ENCODE measurements at places on chromosomes 7 and 10.

- DNase-seq: peak; percentile 86
Observed at GRCh38 chr7:101410743-101411507, 48.2 kb downstream of the COL26A1 start.

DNA sequence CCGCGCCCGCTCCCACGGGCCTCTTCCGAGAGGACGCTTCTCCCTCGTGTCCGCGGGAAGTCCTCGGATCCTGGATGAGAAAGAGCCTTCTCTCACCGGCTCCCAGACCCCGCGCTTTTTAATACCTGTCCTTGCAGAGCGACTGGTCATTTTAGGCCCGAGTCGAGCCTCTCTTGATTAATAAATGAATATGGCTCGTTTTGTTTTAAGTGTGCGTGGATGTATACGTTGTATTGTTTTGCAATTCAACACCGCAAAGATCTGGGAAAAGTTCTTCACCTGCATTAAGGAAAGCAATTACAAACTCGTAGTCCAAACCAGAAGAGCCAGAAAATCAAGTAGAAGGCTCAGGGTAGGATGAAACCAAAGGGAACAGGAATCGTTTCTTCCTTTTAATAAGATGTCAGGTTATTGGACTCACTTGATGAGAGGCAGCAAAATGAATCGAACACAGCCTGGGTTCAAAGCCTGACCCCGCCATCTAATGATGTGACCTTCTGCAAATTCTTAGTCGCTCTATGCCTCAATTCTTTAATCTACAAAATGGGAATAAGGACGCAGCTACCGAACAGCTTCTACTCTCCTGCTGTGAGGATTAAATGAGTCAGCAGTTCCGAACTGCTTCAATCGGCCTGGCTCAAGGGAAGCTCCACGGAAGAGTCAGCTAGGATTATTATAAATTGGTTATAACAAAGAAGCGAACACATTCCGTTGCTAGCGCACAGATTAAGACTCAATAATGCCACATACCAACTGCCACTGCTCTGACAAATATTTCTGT, 277.8 kb upstream of the NEBL start:
- DNase-seq: no peak

DNA sequence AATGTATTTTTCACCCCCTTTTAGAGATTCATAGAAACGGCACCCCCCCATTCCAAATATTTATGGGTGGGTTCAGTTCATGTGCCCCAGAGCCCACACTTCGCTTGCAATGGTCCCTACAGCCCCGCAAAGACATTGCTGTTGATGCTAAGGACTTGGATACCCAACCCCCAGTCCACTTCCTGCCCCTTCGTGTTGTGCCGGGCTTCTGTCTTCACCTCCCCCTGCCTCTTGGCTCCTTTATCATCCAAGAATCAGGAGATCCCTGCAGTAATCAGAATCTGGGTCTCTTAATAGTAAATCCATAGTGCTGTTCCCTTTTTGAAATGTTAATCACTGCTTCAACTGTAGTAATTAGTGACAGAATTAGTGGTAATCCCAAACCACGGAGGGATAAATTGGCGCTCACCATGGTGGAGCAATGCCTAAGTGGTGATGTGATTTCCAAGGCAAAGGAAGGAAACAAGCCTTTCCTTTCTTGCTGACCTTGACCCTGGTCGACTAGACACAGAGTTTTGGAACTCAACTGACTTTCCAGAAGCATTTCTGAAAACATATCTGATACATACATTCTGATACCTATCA, 67.7 kb downstream of the HK1 start:
- DNase-seq: no peak

- no peak for DNase-seq
Observed at GRCh38 chr7:124106575-124106974, 73.7 kb upstream of the TMEM229A start.

DNA sequence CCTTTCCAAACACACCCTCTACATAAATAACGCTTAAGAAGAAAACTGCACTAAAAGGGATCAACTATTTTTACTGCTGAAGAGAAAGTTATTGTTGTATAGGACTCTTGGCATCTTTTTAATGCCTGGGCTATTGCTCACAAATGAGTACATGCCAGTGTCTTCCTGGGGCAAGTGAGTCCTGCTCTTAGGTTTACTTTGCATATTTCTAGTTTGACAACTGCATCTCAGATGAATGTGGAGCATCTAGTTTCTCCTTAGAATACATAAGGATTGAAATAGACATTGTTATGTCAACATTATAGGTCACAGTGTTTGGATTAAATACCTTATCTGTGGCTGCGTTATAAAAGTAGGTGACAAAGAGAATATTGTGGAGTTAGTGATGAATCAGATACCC, 44.5 kb downstream of the PSMC2 start:
- DNase-seq: no peak

DNA sequence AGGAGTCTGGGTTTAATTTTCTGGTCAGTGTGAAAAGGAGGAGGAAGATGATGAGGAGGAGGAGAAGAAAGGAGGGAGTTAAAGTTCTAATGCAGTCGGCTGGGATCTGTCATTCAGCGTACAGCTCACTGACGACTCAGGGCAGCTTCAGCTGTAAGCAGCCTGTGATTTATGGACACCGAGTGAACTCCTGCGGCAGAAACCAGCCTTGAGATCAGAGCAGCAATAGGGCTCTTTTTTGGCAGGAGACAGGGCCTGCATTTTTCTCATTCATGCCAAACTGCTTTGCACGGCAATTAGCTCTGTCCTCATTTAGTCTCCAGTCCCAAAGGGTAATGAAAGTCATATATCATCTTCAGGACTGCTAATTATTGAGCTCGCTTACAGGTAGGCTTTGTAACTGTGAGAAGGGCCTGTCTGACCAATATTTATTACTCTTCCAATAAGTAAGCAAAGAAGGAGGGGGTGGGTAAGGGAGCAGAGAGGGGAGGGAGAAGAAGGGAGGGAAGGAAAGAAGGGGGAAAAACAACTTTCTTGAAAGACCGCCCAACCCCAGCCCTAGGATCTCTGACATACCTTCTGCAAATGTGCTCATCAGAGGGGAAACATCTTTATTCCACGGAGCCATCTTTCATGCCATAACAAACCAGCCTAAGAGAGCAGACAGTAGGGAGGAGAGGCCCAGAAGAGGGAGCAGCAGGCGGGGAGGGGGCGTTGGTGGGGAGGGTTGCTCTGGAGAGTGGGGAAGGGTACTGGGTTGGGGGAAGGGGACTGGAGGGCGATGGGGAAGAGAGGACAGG, 48.1 kb upstream of the COMTD1 start:
- DNase-seq: peak; percentile 54

DNA sequence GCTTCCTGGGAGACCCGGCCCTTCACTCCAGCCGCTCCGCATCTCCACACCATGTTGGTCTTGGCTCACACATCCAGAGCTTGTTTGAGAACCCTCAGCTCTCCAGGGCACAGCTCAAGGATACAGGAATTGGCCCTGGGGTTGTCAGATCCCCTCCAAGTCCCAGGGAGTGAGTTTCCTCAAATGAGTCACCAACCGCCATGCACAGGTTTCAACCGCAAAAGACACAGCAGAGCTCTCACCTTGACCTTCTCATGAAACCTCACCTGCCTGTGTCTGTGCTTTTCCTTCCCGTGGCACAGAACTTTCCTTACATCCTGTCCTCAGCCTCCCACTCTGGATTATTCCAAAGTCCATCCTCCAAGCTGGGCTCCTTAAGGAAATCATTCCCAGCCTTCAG, 20.6 kb downstream of the AZGP1 start:
- DNase-seq: no peak

DNA sequence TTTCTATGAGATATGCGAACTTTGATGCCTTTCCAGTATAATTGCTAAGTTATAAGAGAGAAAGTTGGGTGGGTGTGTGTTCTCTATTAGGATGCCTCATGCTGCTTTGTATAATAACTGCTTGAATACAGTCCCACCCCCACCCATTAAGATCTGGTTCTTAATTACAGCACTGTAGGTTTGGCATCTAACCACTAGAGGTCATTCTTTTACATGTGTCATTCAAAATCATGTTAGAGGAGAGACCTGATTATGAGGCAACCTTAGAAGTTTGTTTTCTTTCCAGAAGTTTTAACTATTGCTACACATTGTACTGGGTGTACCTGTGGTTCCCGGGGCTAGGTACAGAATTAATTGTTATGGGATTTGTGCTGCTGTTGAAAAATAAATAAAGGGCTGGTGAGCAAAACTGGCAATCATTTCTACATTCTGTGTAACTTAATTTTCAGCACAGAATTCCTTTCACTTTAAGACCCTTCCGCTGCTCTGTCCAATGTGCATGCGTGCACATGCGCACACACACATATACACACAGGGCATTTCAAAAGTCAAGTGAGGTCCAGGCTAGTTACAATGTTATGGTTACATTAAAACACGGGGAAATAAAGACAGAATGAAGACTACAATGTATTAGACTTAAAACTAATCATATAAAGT, 1156.3 kb downstream of the SORCS3 start:
- DNase-seq: peak; percentile 34

DNA sequence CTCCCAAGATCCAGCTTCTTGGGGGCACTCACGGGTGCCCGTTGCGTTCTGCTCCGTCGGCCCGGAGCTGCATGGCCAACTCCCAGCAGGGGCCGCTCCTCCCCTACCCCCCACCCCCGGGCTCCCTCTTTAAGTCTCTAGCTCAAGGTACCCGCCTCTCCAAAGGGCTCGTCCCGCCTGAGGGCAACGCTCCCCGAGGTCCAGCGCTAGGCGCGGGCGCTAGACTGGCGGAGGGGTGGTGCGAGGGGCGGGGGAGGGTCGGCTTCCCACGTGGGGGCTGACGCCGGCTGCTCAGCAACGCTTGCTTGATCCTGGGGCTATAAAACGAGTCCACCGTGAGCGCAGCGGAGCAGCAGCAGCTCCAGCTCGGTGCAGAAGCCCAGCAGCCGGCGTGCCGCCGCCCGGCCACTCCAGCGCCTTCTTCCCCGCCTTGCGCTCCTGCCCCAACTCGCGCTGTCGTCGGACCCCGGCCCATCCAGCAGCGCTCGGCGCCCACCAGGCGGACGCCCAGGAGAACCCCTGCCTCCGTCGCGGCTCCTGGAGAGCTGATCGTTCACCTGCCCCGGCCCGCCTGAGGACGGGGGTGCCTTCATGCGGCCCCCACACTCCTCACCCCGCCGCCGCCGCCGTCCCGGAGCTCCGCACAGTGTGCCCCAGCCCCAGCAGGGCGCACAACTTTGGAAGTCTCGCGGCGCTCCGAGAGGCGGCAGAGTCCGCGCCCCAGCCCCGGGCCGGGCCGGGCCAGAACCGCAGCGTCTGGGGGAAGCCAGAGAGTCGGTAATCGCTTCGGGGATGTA, at the start of gene ADRA2A:
Gene ADRA2A (plus strand): TSS at position 348 of the 797 bp plus-strand sequence. CDS start 968 bp downstream, outside the sequence.
- peak; percentile 81 for DNase-seq

DNA sequence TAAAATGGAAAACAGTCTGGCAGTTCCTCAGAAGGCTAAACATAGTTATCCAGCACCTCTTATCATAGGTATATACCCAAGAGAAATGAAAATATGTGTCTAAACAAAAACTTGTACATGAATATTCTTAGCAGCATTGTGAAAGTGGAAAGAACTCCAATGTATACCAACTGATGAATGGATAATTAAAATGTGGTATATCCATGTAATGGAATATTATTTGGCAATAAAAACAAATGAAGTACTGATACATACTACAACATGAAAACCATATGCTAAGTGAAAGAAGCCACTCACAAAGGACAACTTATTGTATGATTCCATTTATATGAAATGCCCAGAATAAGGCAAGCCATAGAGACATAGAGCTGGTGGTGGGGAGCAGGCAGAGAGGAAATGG, 32.2 kb upstream of the NAMPT start:
- DNase-seq: no peak

DNA sequence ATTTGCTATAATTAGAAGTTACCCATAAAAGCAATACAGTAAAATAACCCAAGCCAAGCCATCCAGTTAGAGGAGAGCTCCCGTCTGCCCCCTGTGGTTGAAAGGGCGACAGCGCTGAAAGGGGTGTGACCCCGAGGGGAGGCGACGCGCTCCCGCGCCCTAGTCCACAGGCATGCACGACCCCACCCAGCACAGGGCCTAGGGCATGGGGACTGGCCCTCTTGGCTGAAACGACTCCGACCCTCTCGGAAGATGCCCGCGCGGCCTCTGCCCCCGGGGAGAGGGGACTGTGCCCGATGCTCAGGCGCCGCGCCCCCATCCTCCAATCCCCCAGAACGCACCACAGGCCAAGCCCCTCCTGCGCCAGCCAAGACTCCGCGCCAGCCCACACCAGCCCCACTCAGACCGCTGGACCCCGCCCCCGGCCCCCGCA, 64.0 kb downstream of the CSGALNACT2 start:
- no peak for DNase-seq

- DNase-seq: no peak
Observed at GRCh38 chr7:123637203-123637602, 18.5 kb upstream of the LMOD2 start.

DNA sequence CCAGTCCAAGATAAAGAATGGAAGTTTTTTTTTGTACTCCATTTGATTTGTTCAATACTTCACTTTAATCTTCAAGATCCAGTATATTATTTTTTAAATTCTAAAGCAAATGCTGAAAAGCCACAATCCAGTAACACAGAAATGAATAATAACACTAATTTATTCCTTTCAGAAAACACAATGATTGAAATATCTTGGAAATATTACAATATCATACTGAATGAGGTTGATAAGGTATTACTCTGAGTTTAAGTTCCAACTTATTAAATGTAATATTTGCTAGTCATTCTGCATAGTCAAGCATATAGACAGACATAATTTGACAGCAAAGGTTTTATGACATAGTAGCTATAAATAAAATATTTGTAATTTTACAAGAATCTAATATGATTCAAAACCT, 4.4 kb downstream of the MEOX2 start:
- DNase-seq: no peak

GRCh38 chr7:40165216-40165615, 30.4 kb downstream of the SUGCT start:
- no peak for DNase-seq

- DNase-seq: no peak
Observed at GRCh38 chr10:24685958-24686540, 37.6 kb downstream of the ARHGAP21 start.

- no peak for DNase-seq
Observed at GRCh38 chr7:22445140-22445743, 54.7 kb downstream of the STEAP1B start.

GRCh38 chr10:105024184-105024583, 383.1 kb downstream of the SORCS3 start:
- no peak for DNase-seq

- no peak for DNase-seq
Observed at GRCh38 chr7:154919344-154920225, 83.3 kb downstream of the PAXIP1 start.
